Putamen (tissue), 1 donor: ENCODE measurements at places on chromosomes 7 and 10.

DNA sequence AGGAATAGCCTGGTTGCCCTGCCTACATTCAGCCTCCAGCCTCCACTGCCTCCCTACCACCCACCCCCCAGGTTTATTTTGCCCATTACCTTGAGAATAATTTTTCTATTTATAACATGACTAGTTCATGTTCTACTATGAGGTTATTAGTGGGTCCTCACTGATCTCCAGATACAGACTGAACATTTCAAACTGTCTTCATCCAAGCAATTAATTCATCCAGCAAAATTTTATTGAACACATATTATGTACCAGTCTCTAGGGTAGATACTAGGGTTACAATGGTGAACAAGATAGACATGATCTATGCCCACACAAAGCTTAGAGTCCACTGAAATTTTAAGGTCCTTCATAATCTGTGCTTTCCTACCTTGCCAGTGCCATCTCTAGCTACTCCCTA, 51.6 kb upstream of the FHIP2A start:
- no peak for DNase-seq

DNA sequence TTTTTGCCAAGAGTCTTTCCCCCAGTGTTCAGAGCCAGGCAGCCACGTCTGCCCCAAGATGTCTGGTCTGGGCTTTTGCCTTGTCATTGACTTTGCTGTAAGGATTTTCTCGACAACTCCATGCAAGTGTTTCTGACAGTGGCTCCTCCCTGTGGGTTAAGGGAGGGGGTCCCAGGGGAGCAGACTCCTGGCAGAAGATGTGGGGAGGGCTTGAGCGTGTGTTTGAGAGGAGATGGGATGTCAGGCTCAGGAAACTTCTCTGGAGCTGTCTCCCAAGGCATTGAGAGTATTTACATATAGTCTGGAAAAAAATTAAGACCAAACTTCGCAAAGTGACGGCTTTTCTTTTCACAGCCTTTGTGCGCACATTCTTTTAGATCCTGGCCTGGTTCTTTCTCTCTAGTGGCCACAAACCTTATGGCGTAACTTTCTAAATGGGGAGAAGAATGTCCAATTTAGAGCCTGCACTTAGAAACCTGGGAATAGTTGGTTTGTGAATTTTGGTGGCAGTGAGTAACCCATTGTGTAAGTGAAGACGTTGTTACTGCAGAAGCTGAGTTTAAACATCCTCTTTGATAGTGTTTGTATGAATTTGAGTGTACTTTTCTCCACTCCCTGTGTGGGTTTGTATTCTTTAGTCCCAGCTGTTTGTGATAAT, 201.5 kb downstream of the LRMDA start:
- no peak for DNase-seq

DNA sequence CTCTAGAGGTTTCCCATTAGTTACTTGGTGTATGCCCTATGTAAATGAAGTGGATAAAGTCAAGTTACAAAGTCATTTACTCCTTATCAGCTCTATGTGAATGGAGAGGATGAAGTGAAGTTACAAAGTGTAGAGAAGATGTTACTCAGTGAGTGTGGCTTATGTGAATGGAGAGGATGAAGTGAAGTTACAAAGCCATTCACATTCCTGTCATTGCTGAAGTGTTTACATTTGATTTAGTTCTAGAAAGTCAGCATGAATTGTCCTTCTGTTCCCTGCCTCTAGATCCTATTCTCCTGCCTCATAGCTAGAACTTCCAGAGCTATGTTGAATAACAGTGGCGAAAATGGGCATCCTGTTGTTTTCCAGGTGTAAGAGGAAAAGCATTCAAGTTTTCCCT, 880.1 kb downstream of the DNAJB9 start:
- DNase-seq, result no peak

DNA sequence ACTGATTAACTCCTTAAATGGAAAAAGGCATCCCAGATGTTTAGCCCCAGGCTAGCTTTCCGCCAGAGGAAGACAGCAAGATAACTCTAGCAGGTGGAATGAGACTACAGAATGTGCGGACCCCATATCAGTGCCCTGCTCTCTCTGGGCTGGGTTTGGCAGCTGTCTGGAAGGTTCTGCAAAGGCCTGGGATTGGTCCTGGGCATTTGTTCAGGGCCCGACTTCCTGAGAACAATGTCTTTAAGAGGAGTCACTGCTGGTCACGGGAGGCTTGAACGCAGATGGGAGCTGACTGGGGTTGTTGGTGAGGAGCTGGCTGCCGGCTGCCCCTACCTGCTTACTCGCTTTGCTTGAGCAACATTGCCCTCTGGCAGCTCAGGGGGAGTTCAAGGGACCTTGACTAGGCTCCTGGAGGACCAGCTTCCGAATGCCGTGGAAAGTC, 130.6 kb upstream of the BTBD16 start:
- no peak for DNase-seq

DNA sequence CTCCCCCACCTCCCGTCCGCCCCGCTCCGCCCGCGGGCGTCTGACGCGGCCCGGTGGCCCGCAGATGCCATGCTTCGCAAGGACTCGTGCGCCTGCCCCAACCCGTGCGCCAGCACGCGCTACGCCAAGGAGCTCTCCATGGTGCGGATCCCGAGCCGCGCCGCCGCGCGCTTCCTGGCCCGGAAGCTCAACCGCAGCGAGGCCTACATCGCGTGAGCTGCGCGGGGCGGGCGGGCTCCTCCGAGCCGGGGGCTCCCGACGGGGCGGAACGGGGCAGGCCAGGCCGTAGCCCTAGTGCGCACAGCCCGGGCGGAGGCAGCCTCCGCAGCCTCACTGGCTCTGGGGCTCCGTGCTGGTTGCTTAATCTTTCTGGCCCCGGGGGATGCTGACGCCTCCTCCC, 2.8 kb downstream of the ASIC3 start:
- DNase-seq, result peak; percentile 45

- no peak for DNase-seq
These were observed 10.5 kb downstream of the PPP3CB start for GRCh38 chr10:73485320-73485719.

- DNase-seq, result no peak
These were observed 59.1 kb downstream of the ZNF365 start for GRCh38 chr10:62433181-62433692.

GRCh38 chr7:101594790-101595189, 34.3 kb downstream of the MYL10 start:
- no peak for DNase-seq

- no peak for DNase-seq
These were observed 180.5 kb downstream of the CREB5 start for GRCh38 chr7:28592861-28593260.

DNA sequence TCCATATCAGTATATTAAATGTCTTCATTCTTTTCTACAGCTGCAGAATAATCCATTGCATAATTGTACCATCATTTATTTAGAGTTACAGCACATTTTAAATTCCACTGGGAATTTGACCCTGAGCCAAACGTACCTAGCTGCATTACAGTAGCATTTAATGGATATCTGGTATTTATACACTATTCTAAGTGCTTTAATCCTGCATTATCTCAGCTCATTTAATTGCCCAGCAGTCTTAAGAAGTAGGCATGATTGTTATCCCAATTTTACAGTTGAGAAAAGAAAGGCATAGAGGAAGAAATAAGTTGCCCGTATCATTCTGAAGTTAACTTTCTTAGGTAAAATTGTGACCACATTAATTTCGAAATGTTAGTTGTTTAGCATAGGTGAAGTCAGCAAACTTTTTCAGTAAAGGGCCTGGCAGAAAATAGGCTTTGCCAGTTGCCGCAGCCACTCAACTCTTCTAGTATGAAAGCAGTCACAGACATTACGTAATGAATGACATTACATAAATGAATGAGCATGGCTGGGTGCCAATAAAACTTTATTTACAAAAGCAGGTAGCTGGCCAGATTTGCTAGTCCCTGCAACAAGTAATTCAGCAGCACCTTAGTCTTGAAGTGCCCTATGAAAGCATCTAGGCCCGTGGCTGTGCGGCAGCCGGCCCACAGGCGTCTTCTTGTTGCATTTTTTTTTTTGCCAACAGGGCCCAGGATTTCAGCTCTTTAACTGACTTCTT, 30.0 kb downstream of the GUSB start:
- no peak for DNase-seq

GRCh38 chr7:45189151-45189970, 31.8 kb downstream of the RAMP3 start:
- DNase-seq, result no peak

DNA sequence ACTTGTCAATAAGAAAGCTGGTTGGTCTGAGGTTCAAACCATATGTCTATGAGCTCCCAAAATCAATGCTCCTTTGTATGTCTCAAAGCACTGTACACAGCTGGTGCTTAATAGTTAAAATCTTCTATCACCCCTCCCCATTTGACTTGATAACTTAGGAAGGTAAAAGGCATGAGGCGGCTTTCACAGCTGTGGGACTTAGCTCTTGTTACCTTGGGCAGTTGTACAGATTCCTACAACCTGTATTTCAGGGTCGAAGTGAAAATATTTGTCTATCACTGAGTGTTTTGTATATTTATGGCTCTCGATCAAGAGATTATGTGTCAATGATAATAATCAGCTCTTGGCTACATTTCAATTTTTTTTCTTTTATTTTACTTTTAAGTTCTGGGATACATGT, 992 bp upstream of the KIFBP start:
- no peak for DNase-seq

GRCh38 chr10:29257106-29257783, 31.6 kb upstream of the LYZL1 start:
- no peak for DNase-seq

- no peak for DNase-seq
These were observed 594.2 kb downstream of the KCNMA1 start for GRCh38 chr10:77043420-77043763.

DNA sequence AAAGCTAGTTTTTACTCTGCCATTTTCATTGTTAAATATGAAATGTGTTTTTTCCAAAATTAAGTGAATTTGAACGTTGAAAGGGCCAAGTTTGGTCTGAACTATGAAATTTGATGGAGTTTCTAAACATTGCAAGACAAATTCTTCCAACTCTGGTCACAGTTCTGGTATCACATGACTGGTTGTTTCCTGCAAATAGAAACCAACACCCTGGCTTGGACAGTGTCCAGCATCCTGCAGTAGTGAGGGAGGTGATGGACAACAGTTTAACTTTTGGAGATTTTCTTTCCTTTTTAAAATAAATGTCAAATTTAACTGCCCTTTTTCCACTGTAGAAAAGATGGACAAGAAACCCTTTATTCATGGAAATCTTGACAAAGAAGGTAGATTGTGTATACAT, 54.8 kb upstream of the AGBL3 start:
- DNase-seq, result no peak

DNA sequence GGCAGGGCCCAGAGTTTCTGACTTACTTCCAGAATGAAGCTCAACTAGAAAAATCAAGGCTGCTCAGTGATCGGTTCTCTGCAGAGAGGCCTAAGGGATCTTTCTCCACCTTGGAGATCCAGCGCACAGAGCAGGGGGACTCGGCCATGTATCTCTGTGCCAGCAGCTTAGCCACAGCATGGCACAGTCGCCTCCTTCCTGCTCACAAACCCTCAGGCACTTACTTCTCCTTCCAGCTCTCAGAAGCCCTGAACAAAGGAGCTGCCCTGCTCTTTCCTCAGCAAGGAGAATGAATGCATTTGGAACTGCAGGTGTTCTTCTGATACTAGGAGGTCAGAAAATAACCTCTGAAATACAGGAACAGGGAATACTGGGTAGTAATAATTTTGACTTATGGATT, 219.7 kb upstream of the PRSS1 start:
- DNase-seq, result no peak

GRCh38 chr10:113890769-113891168, 36.3 kb downstream of the NHLRC2 start:
- DNase-seq, result no peak

DNA sequence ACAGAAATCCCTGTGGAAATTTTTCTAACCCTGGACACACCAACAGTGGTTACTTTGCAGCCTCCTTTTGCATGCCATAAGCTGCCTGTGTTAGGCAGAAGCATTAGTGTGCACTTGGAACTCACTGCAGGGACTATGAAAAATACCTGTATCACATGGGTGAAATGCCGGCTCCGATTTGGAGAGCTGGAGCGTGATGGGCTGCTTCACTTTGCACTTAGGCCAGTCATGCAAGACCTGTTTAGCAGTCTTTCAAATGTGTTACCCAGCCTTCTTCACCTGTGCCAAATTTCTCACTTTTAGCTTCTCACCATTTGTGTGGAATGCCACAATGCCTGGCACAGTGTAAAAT, 11.3 kb downstream of the NCOA4 start:
- DNase-seq, result no peak

DNA sequence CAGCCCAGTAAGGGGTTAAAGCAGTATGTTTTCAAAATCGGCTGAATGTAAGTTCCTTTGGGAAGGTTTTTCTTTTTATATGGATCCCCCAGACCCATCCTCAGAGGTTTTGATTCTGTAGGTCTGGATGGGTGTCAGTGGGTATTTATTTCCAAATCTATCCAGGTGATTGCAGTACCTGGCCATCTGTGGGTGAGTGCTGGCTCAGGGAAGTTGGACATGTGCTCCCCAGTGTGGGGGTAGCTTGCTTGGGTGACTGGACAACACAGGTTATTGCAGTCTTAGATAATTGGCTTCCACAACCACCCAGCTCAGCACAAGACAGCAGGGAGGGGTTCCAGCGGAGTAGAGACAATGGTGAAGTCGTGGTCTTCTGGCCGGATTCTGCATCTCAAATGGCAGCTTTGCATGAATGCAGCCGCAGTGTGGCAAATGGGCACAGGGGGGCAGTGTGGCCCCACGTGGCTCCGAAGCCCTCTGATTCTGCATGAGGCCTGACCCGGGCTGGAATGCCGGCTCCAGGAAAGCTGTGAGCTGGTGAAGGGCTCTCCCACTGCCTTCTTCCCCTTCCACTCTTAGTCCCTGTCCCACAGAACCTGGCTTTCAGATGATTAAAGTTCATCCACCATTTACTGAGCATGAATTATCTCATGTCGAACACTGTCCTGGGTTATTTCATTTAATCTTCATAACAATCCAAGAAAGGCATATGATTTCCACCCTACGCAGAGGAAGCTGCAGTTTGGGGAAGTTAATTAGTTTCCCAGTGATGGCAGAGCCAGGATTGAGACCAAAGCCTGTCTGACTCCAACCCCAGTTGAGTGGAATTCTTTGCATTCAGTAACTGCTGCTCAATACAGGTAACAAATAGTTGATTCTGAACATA, 64.5 kb upstream of the SYPL1 start:
- peak; percentile 64 for DNase-seq

DNA sequence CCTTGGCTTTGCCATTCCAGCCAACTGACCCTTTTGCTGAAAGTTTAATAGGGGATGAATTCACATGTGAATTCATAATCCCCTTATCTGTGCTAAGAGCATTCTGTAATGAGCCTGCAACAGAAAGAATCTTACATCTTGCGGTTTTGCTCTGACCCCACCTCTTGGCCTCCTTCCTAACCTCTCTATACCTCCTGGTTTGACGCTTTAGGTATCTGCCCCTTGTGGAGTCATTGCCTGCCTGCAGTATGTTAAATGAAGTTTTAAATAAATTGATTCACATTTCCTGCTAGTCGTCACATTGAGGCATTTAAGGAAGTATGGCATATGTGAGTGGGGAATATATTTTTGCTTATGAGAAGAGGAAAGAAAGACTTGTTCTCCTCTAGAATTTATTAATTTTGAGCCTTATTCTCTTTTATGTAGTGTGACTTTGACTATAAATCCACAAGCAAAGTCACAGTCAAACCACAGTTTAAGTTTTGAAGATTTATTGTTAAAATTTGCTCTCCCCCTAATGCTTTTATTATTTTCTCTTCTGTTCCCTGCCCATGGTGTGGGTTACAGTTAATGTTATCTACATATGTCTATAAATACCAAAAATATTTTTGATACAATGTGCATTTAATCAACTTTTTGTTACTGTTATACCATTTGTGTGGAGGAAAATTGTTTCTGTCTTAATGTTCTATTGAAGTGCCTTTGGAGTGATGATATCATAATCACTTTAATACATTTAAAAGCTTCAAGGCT, 60.9 kb downstream of the LRMDA start:
- DNase-seq, result no peak
